ENCODE measurements at places on chromosomes 2 and 18.
A peak's percentile ranks its signal among the peaks of the same experiment; 100 is the strongest.

DNA sequence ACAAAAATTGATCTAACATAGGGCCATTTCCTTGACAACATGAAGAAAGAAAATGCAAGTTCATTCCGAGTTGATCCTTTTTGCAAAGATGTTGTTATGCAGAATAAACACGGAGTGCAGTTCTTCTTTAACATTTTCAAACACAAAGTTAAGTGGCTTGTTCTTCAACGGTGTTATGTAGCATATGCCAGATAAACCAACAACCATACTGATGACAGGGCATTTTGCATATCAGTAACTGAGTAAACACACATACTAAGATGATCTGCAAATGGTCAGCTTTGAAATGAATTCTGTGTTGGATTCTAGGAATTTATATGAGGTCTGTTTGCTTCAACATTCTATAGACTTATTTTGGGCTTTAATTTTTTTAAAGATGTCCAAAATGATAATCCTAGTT is 266.4 kb downstream of the GPD2 start:
- no peak for DNase-seq

- DNase-seq = no peak
Observed at GRCh38 chr2:80887841-80888378, 583.4 kb upstream of the LRRTM1 start.

- peak; percentile 69 for DNase-seq
Observed at GRCh38 chr2:231530099-231531011, at the start of gene NMUR1. NMUR1 (minus strand) TSS chr2:231530445; CDS start chr2:231530361, 84 bp downstream.

DNA sequence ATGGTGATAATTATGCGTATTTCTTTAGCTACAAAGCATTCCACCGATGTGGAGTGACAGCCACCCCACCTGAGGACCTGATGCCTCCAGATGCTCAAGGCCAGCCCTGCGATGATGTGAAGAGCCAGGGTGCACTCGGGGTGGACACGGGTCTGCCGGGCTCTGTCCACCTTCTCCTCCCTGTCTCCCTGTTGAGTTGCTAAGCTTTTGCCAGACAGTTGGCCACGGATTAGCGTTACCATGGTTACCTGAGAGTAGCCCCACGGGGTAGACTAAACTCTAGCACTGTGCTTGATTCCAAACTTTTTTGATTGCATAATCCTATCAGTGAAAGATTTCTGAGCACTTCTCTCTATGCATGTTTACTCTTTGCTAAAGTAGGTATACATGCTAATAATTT is 86.2 kb downstream of the SMIM21 start:
- no peak for DNase-seq

GRCh38 chr2:74045454-74045853 is 60.7 kb downstream of the TET3 start:
- DNase-seq = no peak

DNA sequence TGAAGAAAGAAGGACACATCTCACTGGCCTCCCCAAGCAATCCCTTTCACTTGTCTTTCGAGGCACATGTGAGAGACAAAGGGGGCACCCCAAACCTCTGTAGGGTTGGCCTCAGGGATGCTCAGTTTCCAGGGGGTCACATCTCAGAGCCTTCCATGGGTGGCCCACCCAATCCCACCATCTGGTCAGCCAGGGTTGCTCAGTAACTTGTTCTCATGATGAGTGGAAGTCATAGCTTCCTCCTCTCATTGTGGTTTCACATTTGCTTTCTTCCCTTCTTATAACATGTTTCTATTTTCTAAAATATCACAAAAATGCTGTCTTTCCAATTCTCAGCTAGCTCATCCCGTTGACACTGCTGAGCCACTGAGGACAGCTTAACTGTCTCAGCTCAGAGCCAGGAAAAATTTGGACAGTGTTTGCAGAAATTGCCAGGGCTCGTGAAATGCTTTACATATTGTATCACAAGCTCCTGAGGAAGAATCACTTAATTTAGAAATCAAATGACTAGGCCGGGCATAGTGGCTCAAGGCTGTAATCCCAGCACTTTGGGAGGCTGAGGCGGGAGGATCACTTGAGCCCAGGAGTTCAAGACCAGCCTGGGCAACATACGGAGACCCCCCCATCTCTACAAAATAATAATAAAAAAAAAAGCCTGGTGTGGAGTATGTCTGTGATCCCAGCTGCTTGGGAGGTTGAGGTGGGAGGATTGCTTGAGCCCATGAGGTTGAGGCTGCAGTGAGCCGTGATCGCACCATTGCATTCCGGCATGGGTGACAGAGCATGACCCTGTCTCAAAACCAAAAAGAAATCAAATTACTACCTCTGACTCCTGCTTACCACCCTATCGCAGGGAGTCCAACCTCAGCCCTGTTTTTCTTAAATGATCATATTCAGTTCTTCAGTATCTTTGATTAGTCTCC is 129.3 kb downstream of the PRKCE start:
- DNase-seq = no peak

DNA sequence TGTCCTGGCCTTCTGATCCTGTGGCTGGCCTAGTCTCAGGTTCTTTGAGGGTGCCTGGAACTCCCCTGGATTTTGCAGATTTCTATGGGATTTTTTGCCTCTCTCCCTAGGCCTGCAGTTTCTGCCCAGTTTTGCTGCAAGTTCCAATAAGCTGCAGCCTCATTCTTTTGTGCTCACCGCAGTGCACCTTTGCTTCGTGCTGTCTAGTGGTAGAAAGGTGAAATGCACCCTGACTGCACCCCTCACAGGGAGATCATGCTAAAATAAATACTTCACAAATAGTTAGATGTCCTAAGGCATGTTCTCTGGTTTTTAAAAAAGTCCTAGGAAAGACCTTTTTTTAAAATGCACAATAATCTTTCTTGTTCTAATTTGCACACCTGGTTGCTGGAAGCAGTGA is 72.5 kb downstream of the GNAL start:
- no peak for DNase-seq

GRCh38 chr2:54728669-54729120 is 5.2 kb downstream of the EML6 start:
- no peak for DNase-seq

- no peak for DNase-seq
Observed at GRCh38 chr2:69007169-69007568, 5.8 kb upstream of the ANTXR1 start.

DNA sequence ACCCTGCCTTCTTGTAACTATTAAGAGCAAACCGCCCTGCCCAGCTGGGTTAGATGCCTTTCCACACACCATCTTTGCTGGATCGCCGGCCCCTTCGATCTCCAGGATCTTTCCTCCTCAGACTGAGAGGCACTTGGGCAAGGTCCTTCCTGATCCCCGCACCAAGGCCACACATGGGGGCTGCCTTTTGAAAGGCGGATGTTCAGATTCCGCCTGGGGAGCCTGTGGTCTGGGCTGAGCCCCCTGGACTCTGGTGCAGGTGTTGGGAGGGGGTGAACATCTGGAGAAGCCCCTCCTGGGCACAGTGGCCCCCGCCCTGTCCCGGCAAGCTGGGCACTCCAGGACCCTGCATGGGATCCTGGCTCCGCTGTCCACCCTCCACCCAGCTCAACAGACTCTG is 135.4 kb upstream of the HDAC4 start:
- DNase-seq = no peak

DNA sequence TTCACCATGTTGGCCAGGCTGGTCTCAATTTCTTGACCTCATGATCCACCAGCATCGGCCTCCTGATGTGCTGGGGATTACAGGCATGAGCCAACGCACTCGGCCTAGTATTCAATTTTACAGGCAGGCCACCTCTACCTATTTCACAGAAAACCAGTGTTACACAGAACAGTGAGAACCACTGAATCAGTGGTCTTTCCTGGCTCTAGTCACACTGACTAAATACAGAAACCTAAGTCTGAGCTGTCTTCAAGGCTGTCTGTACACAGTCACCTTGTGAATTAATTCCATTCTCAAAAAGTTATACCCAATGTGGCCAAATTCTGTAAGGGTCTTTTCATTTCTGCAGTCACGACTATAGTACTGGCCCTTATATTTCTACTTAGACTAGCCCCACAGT is 3.5 kb downstream of the RNF149 start:
- no peak for DNase-seq

DNA sequence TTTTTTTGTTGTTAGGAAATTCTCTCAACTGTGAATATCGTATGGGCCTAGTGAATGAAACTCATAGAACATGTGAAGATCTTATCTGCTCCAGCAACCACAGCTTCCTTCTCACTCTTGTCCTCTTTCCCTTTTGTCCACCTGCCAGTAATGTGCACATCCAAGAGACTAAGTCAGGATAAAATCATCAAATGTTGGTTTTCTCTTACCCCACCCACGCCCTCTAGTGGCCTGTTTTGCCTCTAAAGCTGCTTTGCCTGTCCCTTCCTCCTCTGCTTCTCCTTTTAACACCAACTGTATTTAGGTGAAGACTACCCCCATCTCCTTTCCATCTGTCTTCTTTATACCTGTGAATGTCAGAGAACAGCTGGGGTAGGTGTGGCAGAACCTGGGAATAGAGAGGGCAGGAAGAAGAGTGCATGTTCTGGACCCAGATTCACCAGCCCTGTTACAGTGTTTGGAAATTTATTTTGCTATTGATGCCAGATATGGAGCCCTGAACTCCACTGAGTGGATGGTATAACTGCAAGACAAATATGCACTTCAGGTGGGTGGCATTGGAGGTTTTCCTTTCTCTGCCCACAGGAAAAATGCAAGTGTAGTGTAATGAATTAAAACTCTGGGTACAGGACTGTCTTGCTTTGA is 8.4 kb upstream of the MGAT5 start:
- peak; percentile 50 for DNase-seq

DNA sequence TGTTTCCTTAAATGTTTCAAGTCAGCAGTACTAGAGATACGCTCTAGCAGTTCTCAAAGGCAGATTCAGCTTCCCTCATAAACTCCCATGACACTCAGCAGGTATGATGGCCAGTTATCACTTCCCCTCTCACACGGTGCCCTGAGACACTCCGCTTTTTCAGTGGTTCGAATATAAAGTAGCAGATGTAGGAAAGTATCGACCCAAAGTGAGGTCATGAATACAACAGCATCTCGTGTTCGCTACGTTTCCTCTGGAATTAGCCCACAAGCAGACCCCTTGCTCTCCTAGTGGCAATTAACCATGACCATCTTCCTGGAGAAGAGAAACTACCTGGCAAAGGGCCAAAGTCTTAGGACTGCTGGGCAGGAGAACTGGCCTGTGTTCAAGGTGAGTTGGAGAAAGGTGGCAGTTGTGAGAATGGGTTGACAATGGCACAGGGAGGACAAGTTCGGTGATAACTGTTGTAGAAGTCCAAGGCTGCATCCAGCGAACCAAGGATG is 9.3 kb upstream of the AGBL5 start:
- no peak for DNase-seq

DNA sequence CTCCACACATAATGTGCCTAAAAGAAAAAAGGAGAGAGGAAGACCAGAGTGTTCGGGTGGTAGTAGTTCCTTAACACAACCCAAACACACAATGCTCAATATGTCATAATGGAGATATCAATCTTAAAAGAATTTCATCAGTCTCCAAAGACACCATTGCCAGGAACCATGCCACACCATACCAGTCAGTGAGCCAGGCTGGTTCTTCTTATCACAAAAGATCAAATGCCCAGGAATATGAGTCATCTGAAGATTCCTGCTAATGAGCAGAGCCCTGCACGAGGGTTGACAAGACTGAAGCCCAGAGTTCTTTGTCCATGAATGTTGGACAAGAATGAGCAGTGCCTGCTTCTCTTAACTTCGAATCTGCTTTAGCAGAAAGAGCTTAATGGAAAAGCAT is 262.3 kb downstream of the ZNF516 start:
- peak; percentile 11 for DNase-seq

DNA sequence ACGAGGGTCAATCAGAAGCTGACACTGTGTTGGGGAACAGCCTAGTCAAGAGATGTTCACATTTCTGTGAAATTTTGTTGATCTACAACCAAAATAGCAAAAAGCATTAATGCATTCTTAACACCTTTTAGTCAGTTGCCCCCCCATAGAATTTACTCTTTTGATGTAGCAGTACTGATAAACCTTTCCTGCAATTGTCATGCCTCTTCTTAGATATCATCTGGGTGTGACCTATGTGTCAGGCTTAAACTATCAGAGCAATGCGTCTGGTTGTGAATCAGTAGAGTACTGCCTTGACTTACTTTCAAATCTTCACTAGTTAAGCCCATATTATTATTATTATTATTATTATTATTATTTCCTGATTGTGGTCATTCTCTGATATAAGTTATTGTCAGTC is 61.9 kb downstream of the GREB1L start:
- peak; percentile 69 for DNase-seq

DNA sequence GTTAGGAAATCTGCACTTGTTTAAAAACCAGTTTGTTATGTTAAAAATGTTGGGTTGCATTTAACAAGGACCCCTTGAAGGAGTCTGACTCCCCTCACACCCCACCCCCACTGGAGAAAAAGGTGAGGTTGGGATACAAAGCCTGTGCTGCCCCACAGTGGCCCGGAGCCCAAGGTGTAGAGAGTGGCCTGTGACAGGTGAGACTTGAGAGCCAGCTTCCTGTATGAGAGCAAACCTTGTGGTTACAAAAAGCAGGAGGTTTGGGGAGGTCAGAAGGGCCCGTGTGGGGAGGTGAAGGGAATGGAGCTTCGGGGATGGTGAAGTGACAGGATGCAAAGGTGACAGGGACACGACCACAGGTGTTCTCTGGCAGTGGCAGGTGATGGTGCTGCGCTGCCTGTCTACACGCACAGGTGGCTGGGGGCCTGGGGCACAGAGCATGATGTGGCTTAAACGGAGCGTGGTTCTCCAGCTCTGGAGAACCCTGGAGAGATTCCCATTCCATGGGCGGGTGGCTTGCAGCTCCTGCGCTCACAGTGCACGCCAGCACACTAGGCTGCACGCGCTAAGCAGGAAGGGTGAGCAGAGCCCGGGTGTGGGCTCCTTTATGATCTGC is 29.0 kb downstream of the IMPA2 start:
- DNase-seq = no peak
